Cerebellum (tissue), 4 donors: ENCODE measurements at places on chromosomes 7 and 10.

- DNase-seq = no peak
These were observed 27.8 kb downstream of the DCLRE1C start for GRCh38 chr10:14926061-14926470.

DNA sequence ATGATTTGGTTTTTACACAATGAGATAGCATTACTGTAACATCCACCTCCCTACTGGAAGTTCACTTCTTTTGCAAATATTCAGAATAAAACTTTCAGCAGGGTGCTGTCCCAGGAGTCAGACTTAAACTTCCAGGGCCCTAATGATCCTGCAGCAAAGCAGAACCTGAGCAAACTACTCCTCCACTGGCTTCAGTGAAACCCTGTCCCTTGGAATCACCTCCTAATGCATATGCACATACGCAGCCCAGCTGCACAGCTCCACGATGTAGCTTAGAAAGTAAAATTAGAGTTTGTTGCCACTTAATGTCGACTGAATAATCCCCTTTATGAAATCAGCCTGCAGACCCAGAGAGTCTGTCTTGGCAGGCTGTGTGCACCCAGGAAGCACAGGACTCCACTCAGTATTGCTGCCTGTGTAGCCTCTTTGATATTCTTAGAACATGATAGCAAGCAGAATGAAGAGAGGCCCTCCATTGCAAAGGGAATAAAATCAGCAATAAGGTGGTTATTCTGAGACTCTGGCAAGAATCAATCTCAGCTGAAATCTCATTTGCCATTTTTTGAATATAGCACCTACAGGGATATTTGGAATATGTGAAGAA lies 1.6 kb downstream of the NPSR1 start:
- DNase-seq = no peak

GRCh38 chr10:80447436-80448190 lies 6.5 kb upstream of the TSPAN14 start:
- no peak for DNase-seq

DNA sequence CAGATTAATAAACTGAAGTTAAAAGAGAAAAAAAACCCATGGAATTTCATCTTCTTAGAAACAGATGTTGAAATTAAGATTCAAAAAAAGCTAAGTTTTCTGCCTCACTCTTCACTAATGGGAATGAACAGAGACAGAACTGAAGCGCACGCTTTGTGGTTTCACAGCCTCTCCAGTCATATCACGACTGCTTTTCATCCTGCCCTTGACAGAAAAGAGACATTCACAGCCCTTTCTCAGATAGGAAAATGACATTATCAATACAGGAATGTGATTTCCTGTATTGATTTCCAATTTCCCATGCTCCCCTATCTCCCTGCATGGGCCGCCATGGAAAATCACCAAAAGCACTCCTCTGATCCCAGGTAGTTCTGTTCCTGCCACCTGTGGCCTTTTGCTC lies 108.2 kb downstream of the PFKFB3 start:
- DNase-seq = no peak

DNA sequence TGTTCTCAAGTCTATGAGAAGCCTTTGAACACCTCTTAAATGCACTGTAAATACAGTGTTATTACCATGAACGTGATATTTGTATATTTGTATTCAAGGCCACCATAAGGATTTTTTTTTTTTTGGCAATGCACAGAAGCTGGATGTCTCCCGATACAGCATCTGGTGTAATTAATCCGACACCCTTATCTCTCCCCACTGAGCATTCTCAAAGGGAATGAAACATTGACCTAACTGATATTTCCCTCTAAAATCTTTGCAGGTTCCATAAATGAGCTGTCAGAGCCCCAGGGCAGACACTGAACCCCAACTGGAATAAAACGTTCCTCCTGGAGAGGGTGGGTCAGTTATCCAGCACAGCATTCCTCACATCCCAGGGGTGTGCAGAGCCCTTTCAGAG lies 316.6 kb downstream of the PAXIP1 start:
- DNase-seq = no peak

DNA sequence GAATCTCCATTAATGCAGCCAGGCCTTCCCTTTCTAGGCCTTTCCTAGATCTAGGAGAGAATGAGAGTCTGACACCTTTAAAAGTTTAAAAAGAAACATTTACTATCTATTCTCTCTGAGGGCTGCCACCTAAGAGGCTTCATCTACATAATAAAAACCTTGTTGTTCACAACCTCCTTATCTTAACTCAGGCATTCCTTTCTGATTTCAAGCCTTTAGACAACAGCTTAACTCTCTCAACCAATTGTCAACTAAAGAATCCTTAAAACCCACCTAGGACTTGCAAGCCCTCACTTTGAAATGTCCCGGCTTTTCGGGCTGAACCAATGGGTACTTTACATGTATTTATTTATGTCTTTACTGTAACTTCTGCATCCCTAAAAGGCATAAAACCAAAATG lies 64.3 kb upstream of the RET start:
- no peak for DNase-seq

GRCh38 chr7:4182605-4183300 lies 499.3 kb upstream of the FOXK1 start:
- DNase-seq = no peak

DNA sequence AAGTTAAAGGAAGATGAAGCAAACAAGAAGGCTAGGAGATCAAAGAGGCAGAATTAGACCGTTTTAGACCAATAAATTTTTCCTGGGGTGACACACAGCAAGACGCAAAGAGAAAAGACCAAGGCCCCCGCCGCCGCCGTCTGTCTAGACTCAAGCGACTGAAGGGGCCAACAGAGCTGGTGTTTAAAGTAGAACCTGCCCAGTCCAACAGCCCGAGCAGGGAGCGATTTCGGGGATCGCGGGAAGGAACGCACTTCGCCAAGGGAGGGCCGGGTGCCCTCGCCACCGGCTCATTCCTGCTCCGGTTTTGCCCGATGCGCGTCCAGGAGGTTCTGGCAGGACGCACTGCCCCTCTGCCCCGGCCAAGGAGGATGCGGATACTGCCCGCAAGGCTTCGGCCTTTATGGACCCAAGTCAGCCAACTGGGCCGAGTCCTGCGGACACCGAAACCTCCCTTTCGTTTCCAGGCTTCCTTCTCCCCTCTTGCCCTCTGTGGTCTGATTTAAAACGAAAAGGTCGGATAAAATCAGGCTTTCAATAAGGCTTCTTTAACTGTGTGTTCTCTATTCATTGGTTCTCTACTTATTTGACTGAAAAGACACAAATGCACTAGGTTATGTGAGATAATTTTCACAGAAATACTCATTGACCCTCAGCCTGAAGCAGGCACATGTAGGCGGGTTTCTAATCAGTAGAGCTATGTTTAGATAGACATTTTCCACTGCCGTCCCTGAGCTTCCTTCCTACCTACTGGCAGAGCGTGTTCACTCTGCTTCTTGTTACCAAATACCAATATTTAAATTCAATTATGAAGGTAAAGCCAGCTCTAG lies 2.2 kb upstream of the HOXA7 start:
- DNase-seq = no peak

DNA sequence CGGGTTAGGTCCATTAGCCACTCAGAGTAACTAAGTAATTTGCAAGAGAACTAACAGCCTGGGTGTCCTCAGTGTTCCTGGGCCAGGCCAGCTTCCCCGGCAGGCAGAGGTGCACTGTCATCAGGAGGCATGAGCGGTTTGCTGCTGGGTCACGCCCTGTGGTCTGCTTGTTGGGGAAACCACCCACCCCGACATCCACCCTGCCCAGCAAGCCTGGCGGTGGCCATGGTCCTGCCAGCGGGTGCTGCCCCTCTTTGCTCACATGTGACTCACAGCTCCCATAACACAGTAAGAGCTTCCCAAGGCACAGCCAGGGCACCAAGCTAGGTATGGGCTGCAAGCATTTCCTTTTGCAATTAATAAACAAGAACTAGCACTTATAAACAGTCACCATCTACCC lies 75.9 kb downstream of the RGS10 start:
- DNase-seq = no peak

DNA sequence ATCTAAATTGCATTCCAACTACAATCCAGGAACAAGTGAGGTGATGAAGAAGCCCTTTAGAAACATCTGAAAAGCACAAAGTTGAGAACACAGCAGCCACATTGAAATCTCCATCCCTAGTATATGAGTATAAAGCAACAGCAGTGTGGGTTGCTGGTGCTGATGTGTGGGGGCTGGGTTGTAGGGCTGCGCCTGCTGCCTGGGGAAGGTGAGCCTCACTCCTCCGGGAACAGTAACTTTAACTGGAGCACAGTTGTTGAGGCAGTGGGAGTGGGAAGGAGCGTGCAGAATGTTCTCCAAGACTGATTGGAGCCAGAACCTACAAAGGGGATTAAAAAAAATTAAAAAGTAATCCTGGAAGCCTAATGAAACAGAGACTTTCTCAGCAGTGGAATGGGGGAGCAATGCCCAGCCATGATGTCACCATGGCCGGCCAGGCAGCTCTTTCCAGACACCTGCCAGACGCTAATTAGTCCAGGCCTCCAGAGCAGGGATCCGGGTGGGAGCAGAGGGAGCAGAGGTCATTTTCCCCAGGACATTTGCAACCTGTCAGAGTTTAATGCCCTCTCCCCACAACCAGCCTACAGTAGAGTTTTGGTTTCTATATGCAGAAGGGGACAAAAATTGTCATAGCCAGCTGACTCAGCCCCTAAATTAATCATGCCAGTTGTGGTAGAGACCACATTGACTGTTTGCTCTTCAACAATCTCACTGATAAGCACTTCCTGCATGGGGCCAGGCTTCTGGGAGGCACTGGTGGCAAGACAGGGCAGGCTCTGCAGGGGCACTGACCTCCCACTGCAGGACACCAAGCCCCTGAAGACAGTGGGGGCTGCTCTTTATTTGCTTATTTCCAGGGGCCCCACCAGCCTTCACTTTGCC lies 133.0 kb upstream of the ZNF32 start:
- DNase-seq = no peak

DNA sequence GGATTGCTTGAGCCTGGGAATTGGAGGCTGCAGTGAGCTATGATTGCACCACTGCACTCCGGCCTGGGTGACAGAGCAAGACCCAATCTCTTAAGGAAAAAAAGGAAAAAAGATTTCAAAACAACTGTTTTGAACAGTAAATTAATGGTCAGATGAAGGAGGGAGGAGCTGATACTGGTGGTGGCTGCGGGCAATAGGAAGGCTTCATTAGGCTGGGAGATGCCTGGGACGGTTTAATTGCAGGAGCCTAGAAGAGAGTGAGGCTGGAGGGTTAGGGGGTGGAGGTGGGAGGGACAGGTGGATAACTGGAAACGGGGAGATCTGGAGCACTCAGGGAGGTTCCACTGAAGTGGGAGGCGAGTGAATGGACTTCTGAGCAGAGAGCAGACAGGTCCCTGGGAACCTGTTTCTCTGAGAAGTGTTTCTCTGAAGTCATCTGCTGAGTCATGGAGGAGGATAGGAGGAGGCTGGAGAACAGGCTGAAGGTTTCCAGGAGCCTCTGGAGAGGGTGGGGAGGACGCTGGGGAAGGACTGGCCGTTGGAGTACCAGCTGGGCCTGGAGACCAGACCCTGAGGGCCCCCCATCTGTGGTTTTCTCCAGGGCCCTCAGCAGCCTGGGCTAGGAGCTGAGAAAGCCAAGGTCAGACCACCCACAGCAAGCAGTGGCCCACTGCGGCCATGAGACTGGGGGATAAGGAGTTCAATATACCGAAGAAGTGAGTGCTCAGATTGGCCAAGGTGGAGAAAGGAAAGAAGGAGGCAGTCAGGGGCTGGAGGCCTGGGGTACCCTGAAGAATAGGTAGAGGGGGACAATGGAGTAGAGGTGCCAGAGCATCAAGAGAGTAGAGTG lies 14.4 kb upstream of the YWHAG start:
- no peak for DNase-seq

GRCh38 chr10:58448121-58448935 lies 63.1 kb downstream of the TFAM start:
- DNase-seq = no peak

- no peak for DNase-seq
These were observed 115.1 kb downstream of the PRKCQ start for GRCh38 chr10:6464862-6465430.

- DNase-seq = no peak
These were observed 112.2 kb downstream of the LARP4B start for GRCh38 chr10:819326-819725.

GRCh38 chr7:44472843-44473242 lies 17.6 kb downstream of the NUDCD3 start:
- DNase-seq = no peak

DNA sequence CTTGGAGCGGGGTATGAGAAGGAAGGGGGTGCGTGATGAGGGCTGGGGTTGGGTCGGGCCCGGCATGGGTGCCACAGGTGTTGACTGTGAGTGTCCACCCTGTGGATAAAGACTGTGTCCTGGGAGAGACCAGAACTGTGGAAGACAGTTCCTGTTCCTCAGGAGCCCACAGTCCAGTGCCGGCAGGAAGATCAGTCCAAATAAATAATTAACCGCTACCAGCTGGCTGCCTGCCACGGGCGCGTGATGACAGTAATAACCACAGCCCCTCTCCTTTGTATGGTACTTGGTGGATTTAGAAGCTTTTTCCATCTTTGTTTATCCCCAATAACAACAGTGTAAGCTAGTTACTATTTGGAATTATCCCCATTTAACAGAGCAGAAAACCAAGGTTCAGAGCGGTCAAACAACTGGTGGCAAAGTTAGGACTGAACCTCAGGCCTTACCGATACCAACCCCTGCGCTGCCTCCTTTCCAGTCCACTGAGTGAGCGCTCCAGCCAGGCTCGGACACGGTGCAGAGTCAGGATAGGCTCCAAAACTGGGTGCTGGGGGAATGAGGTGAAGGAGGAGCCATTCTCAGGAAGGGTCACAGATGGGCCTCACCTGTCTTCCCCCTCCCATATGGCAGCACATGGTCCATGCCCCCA lies 5.1 kb downstream of the ZMIZ1 start:
- no peak for DNase-seq

GRCh38 chr7:101717628-101718357 lies 88.7 kb upstream of the MYL10 start:
- DNase-seq = no peak

DNA sequence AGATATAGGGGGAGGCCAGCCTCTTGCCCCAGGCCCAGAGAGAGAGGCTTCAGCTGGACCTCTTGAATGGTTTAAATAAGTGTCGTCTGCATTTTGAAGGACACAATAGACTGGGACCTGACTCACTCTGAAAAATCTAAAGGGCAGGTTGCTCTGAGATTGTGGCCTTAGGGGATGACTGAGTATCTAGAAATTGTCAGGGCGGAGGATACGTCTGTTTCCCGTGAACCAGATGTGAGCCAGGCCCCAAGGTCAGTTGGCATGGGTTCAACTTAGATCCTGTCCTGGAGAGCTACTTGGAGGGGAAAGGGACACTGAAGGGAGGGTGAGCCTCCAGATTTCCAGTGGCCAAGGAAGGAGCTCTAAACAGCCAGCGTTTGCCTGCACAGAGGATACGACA lies 110.2 kb downstream of the CHN2 start:
- DNase-seq = no peak

DNA sequence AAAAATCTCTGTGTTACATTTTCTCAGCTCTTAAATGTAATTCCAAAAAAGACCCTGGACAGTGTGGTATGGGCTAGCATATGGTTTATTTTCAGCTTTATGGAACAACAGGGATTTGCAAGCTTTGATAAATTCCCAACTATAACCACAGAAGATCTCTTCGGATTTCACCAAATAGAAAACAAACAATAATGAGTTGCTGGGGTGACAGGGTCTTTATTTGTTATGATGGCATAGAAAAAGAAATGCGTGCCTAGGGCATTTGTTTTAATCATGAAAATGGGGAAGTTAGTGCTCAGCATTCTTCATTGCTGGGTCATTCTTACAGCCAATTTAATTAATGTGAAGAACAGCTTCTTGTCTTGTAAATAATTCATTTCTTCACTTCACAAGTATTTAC lies 139.0 kb downstream of the LRRN3 start:
- DNase-seq = no peak
